ENCODE measurements at places on chromosomes 7 and 10.

GRCh38 chr7:40717242-40717641 is 582.4 kb downstream of the SUGCT start:
- DNase-seq: no peak

GRCh38 chr10:90089719-90090118 is 388.3 kb downstream of the KIF20B start:
- DNase-seq: no peak

GRCh38 chr10:14926722-14927416 is 27.0 kb downstream of the DCLRE1C start:
- DNase-seq: no peak

DNA sequence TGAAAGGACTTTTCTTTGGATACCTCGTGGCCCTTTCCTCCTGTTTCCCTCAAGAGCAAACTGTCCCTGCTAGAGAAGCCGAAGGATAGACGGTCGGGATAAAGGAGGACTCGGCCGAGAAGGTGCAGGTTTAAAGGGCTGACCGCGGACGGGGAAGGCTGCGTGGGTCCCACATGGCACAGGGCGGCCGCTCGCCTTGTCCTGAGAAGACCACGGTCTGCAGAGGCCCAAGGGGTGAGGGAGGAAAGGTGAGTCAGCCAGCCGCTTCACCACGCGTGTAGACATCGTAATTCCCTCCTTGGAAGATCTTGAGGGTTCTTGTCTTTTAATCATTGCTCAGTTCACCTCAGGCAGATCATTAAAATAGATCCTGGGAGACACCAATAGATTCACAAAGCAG is 253.8 kb downstream of the DPP6 start:
- DNase-seq: no peak

DNA sequence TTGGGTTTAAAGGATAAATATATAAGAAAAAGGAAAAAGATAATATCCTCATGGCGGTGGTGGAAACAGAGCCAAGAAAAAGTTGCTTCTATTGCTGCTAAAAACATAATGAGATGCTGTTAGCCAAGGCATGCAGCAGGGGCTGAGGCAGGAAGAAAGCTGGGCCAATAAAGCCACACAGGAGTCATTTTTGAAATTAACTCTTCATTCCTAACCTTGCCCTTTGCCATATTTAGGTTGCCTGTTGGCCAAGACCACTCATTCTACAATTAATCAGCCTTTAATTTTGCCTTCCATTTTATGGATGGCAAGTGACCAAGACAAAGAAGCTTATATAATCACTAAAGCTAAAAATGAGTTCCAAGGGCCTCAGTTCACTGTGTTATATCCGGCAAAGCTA is 58.2 kb downstream of the ARMH3 start:
- DNase-seq: no peak

- no peak for DNase-seq
Measured at GRCh38 chr10:31657434-31657872, 271.2 kb downstream of the ARHGAP12 start.

DNA sequence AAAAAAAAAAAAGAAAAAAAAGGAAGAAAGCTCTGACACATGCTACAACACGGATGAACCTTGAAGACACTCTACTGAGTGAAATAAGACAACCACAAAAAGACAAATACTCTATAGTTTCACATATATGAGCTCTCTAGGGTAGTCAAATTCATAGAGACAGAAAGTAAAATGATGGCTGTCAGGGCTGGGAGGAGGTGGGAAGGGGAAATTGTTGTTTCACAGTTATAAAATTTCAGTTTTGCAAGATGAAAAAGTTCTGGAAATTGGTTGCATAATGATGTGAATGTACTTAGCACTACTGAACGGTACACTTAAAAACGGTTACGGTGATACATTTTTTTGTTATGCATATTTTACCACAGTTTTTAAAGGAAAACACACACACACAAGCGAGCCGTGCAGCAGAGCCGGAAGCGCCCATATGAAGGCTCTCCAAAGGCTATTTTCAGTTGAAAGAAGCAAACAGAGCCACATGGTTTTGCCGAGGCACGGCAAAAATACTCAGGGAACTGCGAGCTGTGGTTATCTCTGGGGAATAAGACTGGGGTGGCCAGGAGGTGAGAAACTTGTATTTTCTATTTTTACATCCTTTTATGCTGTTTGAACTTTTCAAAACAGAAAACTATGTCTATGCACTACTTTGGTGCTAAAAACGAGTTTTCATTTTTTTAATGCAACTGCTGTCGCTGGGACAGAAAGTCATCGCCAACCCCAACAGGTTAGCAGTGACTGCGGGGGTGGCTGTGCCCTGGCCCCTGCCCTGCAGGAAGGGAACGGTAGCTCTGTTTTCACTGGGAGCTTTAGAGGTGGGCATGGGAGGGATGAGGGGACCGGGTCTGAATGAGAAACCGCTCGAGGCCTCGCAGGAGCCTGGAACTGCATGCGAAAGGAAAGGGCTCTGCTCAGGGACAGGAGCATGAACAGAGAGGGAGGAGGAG is 132.9 kb downstream of the OAT start:
- DNase-seq: no peak

DNA sequence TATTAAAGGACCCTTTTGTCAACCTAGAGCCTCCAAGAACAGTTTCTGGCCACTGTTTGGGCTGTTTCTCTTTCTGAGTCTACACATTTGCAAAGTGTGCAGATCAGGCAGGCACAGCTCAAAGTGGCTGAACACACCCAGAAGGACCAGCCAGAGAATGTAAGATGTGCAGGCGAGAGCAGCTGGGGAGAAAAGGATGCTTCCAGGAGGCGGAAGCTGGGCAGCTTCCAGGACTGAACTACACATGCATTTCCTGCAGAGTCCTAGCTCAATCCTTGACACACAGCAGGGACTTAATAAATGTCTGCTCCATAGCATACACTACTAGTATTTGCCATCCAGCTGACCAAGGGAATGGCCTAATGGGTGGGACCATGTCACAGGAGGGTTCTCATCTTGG is 70.9 kb downstream of the CTBP2 start:
- no peak for DNase-seq

DNA sequence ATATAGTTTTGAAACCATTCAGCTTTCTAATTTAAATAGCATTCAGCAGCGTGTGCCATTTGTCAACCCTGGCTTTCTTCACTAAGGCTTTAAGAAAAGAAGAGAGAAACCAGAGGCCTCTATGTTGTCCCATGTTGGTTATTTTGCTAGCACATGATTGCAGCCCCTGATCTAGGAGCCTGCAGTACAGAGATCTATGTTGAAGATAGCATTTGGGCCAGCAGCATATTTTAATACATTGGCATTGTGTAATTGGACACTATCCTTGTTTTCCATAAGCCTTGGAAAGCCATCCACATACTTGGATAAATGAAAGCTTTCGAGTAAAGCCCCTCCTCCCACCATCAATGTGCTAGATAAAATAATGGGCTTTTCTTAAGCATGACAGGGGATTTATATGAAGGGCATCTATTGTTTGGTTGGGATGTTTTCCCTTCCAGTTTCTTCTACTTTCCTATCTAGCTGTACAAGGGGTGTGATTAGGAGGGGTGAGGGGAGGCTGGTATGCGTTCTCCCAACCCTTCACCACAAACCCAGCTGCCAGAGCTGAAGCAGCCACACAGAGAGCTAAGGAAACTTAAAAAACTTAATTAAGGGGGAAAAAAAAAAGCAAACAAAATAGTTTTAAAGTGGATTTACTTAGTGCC is 23.1 kb upstream of the SDHAF3 start:
- DNase-seq: no peak

- DNase-seq: no peak
Measured at GRCh38 chr10:67476201-67476600, 219.8 kb downstream of the CTNNA3 start.

DNA sequence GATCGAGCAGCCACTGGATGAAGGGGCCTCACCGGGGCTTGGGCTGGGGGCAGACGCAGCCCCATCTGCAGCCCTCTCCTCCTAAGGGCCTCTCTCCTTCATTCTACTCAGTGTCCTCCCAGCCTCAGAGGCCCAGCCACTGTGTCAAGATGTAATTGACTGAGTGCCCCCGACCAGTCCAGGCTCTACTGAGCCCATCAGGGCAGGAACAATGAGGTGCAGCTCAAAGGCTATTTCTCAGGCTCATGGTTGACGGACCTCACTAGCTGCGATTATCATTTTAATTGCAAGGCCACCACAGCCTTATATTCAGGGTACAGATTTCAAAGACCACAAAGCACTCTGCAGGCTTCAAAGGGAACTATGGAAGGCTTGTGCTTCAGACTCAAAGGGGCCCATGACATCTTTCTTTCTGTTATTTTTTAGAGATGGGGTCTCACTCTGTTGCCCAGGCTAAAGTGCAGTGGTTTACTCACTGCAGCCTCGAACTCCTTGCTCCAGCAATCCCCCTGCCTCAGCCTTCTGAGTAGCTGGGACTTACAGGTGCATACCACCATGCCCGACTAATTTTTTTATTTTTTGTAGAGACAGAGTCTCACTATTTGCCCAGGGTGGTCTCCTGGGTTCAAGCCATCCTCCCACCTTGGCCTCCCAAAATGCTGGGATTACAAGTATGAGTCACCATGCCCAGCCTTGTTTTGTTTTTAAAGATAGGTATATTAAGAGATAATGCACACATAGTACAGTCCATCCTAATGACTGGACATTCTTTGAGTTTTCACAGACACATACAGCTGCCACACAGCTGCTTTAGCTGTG is 23.7 kb downstream of the SLC29A3 start:
- no peak for DNase-seq

- DNase-seq: no peak
Measured at GRCh38 chr7:5452937-5453540, 29.4 kb upstream of the TNRC18 start.

- no peak for DNase-seq
Measured at GRCh38 chr10:8758029-8758428, 703.5 kb downstream of the GATA3 start.

DNA sequence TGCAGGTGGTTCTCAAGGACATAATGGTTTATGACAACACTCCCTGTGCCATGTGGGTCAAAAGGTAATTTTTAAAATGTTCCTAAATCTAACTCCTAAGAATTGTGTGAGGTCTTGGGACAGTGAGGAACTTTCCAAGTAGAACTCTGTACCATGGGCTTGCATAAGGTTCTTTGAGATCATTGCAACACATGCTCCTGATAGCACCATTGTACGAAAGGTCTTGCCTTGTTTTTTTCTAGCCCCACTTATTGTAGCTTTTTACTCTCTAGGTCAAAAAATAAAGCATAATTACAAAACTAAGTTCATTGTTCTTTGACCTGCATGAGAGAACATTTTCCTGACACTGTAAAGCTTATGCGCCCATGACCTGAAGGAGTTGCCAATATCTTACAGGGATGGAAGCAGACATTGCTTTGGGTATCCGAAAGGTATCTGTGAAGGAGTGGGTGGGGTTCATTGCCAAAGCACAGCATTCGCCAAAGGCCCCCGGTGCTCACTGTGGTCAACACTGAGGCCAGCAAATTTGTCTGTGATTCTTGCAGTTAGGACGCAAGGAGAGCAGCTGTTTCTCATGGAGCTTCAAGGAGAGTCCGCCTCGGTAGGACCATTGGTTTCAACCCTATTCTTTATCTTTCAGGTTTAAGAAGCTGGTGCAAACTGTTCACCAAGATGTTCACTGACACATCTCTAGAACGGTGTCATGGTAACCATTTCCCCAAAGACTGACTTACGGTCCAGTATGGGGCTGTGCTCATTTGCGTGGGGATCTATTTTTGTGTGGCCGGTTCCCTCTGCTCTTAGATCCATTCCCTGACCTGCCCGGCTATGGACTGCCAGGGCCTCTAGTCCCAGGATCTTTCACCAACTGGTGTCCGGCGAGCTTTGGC is 7.6 kb upstream of the PRKAG2 start:
- no peak for DNase-seq

DNA sequence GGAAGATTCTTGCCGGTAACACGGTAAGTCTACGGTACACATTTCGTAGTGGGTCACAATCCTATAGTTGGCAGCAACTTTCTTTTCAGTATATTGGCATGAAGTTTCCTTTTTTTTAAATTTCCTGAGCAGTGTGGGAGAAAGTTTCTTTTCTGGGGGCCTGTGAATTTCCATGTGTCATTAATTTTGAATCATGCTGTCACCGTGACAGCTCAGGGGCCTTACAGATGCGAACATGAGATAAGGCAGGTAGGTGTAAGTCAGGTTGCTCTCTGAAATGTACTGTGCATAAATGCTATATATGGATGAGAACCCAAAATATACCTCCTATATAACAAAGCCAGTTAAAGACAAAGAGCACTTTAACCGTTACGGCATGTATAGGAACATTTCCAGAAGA is 65.4 kb upstream of the SEM1 start:
- no peak for DNase-seq

GRCh38 chr10:75508239-75508813 is 76.9 kb downstream of the LRMDA start:
- DNase-seq: no peak

- no peak for DNase-seq
Measured at GRCh38 chr7:157228864-157229422, 90.2 kb downstream of the UBE3C start.

DNA sequence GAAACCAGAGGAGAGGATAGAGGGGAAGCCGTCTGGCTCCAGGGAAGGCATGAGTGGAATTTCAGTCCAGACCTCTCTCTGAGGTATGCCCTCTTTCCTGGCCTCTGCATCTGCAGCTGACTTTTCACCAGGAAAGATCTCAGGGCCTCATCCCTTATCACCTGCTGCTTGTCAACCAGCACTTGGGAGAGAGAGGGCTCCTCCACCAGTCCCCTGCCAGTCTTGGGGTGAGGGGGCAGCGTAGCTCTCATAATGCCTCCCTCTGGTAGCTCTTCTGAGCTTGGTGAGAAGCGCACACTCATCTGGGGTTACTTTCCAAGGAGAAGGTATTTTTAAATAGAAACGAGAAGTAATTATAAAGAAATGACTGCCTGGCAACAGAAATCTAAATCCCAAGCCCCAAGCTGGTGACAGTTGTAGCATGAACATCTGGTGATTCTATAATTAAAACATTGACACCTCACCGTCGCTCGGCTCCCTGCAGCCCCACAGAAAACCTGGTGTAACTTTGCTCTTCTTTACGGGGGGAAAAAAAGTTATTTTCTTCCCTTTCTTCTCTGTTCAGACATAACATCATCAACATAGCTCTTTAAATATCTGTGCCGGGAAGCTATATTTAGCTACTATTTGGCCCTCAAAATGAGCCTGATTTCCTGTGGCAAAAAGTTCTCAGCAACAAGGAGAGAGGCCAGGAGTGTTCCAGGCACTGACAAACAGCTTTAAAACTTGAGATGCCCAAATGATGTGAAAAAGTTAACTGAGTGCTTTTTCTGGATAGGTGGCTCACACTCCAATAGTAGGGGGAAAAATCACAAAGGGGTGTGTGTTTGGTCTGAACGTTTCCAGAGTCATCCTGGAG is 26.9 kb downstream of the HIP1 start:
- no peak for DNase-seq

DNA sequence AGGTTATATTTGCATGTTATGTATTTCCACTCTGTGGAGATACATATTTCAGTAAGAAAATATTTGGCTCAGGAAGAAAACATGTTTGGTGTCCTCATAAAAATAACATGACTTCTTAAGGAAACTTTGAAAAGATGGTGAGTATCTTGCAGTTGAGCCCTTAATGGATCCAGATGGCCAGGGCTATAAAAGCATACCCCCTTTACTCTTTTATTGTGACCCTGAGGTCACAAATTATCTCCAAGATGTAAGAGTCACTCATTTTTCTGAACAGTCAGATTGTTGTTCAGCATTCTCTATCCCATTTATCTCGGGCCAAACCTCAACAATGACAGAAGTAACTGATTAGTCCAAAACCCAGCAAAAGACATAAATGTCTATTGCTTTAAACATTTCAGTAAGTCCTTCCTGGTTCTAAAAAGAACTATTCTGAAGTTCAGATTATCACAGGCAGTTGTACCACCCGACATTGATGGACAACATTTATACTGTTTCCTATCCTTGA is 539.4 kb downstream of the PARD3 start:
- no peak for DNase-seq

- no peak for DNase-seq
Measured at GRCh38 chr7:1850976-1851571, 181.0 kb downstream of the ELFN1 start.

- DNase-seq: no peak
Measured at GRCh38 chr10:373526-374309, 238.5 kb downstream of the ZMYND11 start.

Data from stimulated activated CD8-positive, alpha-beta memory T cell treated with anti-CD3 and anti-CD28 coated beads, Interleukin-15, amount 100 ng/mL, for 24 hours (primary cell).